ENCODE measurements at places on chromosomes 5 and 9.
A peak's percentile ranks its signal among the peaks of the same experiment; 100 is the strongest.

DNA sequence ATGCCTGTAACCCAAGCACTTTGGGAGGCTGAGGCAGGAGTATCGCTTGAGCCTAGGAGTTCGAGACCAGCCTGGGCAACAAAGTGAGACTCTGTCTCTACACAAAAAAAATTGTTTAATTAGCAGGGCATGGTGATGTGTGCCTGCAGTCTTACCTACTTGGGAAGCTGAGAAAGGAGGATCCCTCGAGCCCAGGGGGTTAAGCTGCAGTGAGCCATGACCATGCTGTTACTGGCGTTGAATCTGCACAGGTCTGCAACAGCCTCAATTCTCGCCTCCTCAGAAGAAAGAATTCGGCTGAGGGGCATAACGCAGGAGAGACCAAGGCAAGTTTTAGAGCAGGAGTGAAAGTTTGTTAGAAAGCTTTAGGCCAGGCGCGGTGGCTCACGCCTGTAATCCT, 18.0 kb downstream of the CCT5 start:
- DNase-seq = no peak

DNA sequence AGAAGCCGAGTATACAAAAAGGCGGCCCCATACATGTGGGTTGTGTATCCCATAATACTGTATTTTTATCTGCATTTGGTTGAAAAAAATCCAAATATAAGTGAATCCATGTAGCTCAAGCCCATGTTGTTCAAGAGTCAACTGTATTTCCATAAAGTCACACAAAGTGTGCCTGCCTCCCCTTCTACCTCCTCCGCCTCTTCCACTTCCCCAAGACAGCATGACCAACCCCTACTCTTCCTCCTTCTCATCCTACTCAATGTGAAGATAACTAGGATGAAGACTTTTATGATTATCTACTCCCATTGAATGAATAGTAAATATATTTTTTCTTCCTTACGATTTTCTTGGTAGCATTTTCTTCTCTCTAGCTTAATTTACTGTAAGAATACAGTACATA, 92.7 kb downstream of the RFX3 start:
- DNase-seq = no peak

GRCh38 chr9:77177143-77177893, at the start of gene VPS13A:
VPS13A (plus strand) TSS chr9:77177534; CDS start chr9:77177705, 171 bp downstream.
- DNase-seq = peak; percentile 95

GRCh38 chr9:93259490-93260262, 75.7 kb downstream of the WNK2 start:
- DNase-seq = no peak

DNA sequence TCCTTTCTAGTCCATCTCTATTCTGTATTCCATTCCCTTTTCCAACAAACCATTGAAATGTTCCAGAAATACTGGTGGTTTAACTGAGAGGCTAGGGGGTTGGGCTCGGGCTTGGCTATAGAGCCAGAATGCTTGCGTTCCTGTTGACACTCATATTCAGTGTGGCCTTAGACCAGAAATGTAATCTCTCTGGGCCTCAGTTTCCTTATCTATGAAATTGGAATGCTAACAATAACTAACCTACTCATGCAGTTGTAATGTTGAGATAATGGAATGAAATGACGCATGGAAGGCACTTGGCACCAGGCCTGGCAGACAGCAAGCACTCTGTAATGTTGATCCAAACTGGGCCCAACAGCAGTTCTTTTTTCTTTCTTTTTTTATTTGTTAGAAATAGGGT, 26.8 kb downstream of the JADE2 start:
- DNase-seq = no peak

Data from muscle of leg (tissue), 16 donors.